Aorta (tissue), 5 donors: ENCODE measurements at places on chromosomes 7 and 10. TPM values are rescaled to one million over a fixed set of nuclear protein-coding genes. Genes with fewer than 3 reads are reported as not detected.

GRCh38 chr7:91940572-91941341 lies at the start of gene AKAP9:
Gene AKAP9 (plus strand): TSS chr7:91940862. CDS start chr7:91941100, 238 bp downstream.
- DNase-seq, result peak; percentile 92

Gene CYP2C19
- total RNA-seq, result not detected

GRCh38 chr10:76463111-76463510 lies 1031.7 kb downstream of the LRMDA start:
- no peak for DNase-seq

Gene LIPM
- total RNA-seq, result not detected

GRCh38 chr10:18610517-18610916 lies 40.9 kb downstream of the NSUN6 start:
- DNase-seq, result no peak

Gene CRHR2
- 1.5 TPM for total RNA-seq
